ENCODE measurements at places on chromosomes 1 and 21.

- no peak for DNase-seq
Observed at GRCh38 chr1:94265906-94266305, 28.5 kb upstream of the ARHGAP29 start.

DNA sequence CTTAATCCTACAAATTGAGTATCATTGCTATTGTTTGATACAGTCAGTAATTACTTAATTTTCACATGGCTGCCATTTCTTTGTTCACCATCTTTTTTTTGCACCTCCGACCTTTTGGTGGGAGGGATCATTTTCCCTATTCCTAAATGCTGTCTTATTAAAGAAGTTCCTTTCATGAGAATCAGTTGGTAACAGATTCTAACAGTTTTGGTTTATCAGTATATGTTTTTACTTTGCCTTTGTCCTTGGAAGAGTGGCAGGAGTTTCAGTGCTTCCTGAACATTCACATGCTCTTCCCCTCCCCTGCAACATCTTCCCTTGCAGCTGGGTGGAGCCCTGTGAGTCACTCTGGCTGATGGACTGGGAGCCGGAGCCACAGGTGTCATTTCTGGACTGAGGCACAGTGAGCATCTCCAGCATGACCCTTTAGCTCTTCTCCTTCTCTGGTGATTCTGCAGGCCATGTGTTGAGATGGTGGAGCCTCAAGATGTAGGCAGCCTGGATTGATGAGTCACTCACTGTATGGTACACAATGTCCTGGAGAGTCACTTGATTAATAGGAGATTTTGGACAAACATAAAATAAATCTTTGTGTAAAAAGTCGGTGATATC, 217.7 kb downstream of the URB2 start:
- DNase-seq: no peak

- no peak for DNase-seq
Observed at GRCh38 chr1:21034725-21035628, 141.7 kb downstream of the EIF4G3 start.

- DNase-seq: no peak
Observed at GRCh38 chr1:205436776-205437410, 15.0 kb upstream of the LEMD1 start.

GRCh38 chr1:60745484-60745883, 336.9 kb upstream of the NFIA start:
- no peak for DNase-seq

GRCh38 chr1:169348383-169349036, 19.1 kb downstream of the NME7 start:
- no peak for DNase-seq

DNA sequence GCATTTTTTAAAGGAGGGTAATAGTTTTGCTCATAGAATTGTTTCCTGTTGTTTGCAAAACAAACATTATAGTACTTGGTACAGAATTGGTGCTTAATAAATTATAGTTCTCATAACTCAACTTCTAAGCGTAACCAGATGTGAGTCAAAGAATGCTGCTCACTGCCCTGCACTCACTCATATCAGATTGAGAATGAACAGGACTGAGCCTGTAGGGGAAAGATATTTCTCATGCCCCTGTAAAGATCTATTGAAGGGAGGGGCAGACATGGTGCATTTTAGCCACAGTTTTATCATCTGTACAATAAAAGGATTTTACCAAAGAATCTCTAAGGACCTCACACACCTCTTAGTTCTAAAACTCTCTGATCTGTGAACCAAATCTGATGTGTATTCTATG, 358.5 kb downstream of the SEC16B start:
- DNase-seq: no peak

DNA sequence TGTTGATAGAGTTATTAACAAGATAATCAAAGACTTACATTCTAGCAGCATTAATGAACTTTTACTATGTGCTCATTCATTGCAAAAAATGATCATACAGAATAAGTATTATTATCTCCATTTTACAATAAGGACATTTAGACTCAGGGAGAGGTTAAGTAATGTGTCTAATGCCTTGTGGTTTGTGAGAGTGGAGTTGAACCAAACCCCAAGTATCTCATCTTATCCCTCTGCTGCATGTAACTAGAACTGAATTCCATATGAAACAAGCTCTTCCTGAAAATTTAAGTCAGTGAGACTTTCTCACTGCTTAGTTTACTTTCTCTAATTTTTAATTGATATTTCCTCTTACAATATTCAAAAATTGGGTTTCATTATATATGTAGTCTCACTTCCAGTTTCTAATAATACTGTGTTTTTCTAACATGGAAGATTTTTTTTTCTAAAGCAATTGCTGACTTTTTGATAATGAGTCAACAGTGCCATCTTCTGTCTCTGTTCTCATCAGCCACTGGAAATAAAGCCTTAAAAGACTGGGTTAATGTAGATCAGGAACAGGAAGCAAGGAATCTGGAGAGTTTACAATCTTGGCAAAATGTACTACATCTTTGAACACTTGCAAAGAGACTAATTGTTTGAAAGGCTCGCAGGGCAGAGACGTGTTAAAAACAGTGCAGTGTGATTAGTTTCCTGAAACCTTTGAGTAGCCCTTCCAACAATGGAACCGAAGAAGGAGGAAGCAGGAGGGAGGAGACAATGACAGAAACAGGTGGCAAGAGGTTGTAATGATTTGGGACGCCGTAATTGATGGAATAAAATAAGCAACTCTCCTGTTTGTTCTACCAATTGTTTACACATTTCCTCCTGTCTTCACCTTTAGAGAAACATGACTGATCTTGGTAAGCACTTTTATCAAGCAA, 567.6 kb downstream of the MRPL39 start:
- no peak for DNase-seq

- no peak for DNase-seq
Observed at GRCh38 chr1:48450505-48450904, 21.5 kb downstream of the SPATA6 start.

GRCh38 chr1:209612646-209613399, 29.3 kb downstream of the CAMK1G start:
- DNase-seq: no peak

GRCh38 chr1:41805771-41806471, 112.8 kb downstream of the HIVEP3 start:
- no peak for DNase-seq

- DNase-seq: peak; percentile 26
Observed at GRCh38 chr1:60924964-60925798, 157.2 kb upstream of the NFIA start.

GRCh38 chr1:201827321-201828216, 1.4 kb upstream of the IPO9 start:
- no peak for DNase-seq

DNA sequence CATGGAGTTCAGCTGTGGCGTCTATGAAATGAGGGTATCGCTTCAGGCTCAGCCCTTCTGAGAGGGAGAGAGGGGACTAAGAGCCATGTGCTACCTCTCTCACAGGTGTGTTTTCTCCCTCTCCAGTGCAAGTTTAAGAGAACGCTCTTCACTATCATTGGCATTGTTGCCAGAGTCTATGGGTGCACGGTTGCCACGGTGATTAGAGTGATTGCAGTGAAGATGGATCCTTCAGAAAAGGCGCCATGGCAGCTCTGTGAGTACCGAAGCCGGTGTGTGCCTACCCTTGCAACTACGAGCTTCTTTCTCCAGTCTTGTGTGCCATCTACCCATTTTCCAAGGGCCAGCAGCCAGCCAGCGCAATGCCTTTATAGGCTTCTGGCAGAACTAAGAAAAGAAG, 290.5 kb downstream of the OMA1 start:
- DNase-seq: no peak

DNA sequence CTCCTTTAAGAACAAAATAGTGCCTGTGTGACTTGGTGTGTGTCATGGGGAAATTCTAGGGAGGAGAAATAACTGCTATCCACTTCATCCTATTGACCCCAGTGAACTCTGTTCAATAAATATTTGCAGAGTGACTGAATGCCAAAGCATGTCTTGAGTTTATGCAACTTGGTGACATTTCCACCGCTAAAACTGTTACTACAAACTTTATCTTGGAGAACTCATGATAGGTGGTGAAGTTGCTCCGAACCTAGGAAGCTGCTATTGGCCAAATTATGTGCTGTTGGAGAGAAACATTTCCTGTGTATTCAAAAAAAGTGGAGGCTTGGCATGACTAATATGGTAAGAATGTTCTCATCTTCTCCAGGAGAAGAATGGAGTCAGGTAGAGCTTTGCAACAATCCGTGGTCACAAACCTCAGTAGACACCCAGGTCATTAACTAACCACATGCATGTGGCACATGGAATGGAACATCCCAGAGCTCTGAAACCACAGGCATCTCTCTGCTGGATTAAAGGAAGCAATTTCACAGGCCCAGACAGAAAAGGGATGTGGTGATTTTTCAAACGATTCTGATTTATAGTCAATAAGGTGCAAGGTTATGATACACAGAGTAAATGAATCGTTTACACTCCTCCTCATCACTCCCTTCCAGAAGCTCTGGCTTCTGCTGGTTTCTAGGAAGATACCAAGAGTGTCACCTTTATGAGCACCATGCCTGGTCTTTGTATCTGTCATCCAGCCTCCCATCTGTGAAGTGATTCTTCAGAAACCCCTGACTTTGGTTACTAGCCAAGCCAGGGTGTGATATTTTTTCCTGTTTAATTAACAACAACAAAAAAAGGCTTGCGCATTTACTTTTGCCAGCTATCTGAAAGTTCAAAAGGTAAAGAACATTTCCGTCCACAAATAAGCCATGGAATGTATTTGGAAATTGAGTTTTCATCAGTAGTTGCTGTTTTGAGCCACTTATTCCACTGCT, 361.1 kb downstream of the TGFB2 start:
- no peak for DNase-seq

DNA sequence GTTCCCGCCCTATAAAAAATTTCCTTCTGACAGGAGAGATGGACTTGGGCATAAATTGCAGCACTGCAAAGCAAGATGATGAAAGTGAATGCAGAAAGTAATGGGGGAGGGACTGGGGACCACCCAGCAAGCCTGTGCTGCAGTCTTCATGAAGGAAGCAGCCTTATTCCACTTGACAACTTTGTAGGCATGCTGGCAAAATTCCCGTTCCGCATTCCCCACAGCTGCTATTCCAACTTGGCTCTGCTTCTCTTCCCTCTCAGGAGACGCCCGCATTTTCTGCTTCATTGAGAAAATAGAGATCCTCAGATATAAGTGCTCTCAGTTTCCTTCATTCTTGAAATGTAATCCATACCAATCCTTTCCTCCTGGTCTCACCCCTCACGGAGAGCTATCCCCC, 2.4 kb downstream of the HMGB4 start:
- DNase-seq: no peak

GRCh38 chr21:16535626-16536025, 805.8 kb downstream of the USP25 start:
- DNase-seq: no peak

DNA sequence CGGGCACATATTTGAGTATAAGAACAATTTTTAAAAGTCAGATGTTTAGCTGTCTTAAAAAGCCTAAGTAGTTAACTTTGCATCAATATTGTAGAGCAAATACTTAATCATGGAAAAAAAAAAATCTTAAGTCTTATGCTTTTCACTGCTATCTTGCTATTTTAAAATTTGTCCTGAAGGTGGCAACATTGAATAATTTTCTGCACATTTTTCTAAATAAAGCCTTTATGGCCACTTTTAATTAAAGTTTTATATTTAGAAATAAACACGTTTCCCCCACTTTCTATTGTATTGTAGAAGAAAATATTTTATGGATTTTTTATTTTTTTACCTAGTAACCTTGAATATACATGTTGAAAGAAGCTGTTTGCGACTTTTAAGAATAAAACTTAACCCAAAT, 198.8 kb downstream of the AMY1C start:
- DNase-seq: no peak

- DNase-seq: no peak
Observed at GRCh38 chr21:45348591-45349327, 56.2 kb upstream of the COL18A1 start.

DNA sequence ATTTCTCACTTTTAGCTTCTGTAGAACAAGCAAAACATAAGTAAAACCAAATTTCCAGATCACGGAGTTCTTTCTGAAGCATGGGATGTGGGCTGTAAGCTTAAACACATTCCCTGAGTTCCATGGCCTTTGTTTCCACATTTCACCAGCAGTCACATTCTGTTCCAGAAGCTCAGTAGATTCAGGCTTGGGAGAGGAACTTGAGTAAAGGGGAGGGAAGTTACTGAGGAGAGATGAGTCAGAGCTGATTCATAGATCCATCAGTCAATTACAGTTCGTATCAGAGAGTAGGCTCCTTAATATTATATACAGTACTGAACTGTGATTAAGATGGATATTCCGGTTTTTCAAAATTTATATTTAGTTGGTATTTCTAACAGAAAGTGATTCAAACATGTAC, 614.3 kb downstream of the NCAM2 start:
- DNase-seq: no peak

GRCh38 chr1:84427250-84428188, 29.2 kb downstream of the DNASE2B start:
- DNase-seq: no peak

DNA sequence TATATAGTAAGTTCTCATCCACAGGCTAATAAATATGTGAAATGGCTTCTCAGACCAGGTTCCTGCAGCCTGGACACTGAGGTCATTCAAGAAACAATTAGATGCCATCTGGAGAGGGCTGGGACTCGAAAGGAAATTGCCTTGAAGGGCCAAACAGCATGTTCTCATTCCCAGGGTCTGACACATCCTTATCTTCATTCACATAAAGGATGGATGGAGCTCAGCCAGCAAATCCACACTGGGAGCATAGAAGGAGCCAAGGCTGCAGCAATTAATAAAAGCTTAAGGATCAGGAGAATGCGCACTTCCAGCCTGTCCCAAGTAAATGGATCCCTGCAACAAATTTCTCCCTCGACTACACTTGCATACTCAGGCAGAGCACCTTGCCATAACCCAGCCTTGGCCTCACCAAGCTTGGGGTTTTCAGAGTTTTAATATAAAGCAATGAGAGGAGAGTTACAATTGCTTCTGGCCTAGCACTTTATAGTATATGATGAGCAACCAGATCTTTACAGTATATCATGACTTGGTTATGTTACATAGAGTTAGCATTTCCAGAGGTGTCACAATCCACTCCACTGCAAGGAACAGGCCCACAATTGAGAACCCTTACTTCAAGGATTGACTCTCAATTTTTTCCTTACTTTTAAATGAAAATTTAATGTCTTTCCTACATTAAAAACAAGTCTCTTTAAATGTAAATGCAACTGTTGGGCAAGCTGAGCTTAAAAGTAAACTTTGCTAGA, 55.9 kb downstream of the BCAR3 start:
- DNase-seq: no peak

- DNase-seq: no peak
Observed at GRCh38 chr1:78410643-78411042, 80.1 kb upstream of the PTGFR start.

DNA sequence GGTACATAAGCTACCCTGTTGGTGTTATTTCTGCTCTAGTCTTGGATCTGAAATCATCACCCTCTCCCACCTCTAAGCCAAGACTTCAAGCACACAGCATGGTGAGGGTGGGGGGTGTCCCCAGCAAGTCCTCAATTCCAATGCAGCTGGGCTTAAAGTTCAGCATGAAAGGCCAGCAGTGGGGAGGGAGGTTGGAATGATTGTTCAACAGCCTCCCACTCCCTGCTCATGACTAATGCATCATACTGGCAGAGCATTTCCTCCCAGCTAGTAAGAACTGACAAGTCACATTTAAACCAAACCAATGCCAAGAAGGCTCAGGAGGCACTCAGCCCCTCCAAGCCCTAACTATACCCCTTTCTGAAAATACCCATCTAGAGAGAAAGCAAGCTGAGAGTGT, 50.1 kb downstream of the TIAM1 start:
- no peak for DNase-seq

Data from mesothelial cell of epicardium (in vitro differentiated cells).